Retina (tissue), 1 donor: ENCODE measurements at places on chromosomes 5 and 9.

DNA sequence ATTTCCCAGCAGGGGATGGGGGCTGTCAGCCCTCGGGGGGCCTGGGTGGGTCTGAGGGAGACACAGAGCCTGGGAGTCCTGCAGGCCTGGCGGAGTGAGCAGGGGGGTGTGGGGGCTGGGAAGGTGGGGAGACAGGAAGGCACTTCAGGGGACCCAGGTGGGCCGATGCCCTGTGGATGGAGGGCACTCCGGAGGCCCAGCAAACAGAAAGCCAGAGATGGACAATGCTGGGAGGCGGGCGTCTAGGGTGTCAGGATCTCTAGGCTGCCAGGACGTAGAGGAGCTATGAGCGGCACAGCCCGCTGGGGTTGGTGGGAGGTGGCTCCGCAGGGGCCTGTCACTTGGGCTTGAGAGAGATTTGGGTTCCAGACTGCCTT lies 87.6 kb upstream of the COL5A1 start:
- DNase-seq, result no peak

DNA sequence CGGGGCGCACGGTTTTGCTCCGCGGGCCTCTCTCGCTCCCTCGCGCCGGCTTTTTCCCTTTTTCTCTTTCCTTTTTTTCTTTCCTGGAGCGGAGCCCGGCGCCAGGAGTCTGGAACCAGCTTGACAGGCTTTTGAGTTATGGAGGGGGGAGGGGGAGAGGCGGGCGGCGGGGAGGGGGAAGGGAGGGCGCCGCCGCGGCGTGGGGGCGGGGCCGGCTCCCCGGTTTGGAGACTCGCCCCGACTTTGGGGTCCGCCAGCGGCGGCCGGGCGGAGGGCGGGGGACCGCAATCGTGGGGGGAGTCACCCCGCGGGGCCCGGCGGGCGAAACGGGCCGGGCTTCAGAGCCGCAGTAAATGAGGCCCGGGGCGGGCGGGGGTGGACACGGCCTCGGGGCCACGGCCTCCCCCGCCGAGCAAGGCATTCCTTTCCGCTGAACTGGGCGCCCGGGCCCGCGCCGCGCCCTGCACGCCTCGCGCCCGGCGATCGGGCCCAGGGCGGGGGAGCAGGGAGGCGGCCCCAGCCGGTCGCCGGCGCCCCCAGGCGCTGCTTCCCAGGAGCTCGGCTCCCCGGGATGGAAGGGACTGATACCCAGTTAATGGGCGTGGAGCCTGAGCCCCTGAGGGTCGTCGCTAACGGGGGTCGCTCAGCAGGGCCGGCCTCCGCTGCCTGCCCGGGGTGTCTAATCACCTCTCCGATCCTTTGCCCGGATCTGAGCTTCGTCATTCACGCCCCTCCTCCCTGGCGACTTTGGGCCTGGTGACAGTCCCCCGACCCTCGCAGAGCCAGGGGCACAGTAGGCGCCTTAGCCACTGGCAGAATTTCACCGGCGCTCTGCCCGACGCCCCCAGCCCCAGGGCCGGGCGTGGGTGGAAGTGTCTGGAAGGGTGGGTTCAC lies 138.1 kb downstream of the C9orf50 start:
- DNase-seq, result peak; percentile 89

- DNase-seq, result no peak
These were observed 10.6 kb downstream of the CDKN2A start for GRCh38 chr9:21983561-21983935.

GRCh38 chr9:35563791-35564197 lies 41.3 kb upstream of the TESK1 start:
- peak; percentile 58 for DNase-seq

DNA sequence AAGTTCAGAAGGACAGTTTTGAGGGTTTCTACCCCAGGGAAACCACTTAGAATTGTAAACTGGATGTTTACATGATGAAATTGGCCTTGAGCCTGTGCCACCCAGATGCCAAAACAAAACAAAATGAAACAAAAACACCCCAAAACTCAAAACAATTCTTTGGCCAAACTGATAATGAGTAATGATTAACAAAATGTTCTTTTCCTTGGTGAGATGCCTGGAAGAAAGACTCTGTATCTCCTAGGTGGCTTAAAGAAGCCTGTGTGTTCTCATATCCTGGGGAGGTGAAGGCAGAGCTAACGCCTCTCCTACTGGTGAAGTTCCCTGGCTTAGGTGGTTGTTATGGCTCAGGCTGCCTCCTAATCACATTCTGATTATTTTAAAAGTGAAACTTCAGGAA lies 120.5 kb downstream of the NPR3 start:
- DNase-seq, result no peak

DNA sequence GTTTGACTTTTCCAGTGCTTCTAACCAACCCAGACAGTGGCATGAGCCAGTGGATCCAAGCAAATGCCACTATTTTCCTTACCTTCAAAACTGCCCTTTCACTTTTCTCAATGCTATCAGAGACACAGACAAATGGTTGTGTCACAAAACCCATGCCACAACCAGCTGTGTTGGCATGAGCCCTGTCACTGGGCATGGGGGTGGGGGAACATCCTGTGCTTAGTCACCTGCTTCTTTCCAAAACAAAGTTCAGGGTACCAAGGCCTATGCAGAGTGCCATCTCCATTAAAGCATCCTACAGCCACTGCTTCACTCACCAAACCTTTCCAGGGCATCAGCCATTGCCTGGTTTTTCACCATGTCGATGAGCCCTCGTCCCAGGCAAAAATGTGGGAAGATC lies 30.1 kb downstream of the NIPSNAP3B start:
- no peak for DNase-seq

- peak; percentile 75 for DNase-seq
These were observed 132.5 kb downstream of the CACNA1B start for GRCh38 chr9:138009803-138010690.

DNA sequence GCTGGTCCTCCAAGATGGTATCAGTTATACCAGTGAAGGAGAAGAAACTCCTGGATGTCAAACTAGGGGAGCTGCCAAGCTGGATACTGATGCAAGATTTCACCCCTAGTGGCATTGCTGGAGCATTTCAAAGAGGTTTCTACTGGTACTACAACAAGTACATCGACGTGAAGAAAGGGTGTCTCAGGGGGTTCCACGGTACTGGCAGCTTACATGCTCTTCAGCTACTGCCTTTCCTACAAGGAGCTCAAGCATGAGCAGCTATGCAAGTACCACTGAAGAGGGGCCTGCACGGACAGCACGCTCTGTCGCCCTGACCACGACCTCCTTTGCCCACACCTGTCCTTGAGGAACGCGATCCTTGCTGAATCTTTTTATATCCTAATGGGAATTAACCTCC lies 19.5 kb downstream of the ACTL7B start:
- peak; percentile 11 for DNase-seq

DNA sequence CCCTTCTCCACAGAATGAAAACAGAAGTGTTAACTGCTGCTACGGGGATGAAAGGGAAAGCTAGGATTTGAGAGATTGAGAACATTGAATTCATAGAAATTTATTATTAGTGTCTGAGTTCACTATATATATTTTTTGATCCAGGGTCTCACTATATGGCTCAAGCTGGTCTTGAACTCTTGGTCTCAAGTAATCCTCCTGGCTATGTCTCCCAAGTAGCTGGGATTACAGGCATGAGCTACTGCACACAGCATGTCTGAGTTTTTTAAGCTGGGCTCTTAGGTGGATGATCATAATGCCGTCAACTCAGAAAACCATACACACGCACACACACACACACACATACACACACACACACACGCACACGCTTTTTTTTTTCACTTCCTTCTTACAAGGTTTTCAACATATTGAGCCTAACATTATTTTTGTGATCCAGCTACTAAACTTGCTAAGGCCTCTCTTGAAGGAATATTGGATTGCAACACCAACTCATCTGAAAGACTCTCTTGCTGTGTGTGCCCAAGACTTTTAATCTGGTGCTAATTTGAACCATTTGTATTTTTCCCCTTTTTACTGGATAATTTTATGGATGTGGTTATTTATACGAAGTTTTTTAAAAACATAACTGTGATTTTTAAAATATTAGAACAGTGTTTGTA lies 1045.4 kb downstream of the DTWD2 start:
- no peak for DNase-seq

DNA sequence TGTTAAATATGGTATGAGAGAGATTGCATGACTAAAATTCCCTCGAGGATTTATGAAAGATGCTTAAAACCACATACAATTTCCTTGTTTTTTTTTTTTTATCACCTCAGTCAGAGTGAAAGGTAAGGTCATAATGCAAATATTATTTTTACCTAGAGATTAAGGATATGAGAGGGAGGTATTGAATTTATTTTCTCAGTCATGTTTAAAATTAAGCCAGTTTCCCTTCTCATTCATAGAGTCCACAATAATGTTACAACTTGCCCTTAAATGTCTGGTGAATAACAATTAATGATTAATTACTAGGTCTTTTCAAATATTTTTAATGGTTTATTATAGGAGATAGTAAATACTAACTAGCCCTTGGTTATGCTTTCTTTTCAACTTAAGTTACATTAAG lies 144.9 kb upstream of the HAPLN1 start:
- DNase-seq, result no peak

GRCh38 chr9:5626727-5627634 lies 1.9 kb upstream of the RIC1 start:
- no peak for DNase-seq

- DNase-seq, result peak; percentile 57
These were observed 1.6 kb downstream of the NPR3 start for GRCh38 chr5:32712481-32713360.

- no peak for DNase-seq
These were observed 60.6 kb upstream of the SV2C start for GRCh38 chr5:76022611-76023010.

DNA sequence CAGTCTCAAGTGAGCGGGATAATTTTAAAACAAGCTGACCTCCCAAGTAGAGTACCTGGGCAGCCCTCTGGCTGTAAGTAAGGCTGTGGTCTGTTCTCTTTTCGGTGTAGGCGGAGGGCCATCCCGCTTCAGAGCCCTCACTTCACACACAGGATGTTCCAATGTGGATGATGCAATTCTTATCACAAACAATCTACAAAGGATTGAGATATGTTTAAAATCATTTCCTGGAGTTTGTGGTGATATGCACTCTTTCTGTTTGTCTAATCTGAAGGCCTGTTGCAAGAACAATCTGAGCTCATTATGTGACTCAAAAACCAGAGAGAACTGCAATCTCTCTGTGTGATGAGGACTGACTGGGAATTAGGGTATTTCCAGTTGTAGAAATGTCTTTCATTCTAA lies 42.5 kb downstream of the ITGA2 start:
- DNase-seq, result no peak

DNA sequence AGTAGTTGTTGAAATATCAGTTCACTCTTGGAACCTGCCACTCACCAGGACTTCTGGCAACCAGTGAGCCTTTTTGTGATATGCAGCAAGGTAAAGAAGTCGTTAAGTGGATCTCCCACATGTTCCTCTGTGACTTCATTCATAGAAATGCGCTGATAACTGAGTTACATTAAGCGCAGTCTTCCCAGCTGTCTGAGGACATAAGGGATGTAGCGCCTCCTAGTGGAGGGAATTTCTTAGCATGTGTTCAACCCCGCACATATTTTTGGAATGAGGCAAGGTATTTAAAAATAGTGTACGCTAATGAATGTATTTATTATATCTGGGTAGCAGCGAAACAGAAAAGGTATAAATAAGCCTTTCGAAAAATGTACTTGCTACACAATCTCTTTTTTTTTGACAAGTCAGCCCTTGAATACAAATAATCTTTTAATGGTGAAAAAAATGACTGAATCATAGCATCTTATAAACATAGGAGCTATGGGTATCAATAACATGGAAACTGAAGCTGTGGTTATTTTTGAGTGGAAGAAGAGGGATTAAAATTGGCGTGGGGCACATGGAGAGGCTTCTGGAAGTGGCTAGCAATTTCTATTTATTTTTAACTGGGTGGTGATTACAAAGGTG lies 38.0 kb downstream of the PALM2AKAP2 start:
- peak; percentile 68 for DNase-seq

DNA sequence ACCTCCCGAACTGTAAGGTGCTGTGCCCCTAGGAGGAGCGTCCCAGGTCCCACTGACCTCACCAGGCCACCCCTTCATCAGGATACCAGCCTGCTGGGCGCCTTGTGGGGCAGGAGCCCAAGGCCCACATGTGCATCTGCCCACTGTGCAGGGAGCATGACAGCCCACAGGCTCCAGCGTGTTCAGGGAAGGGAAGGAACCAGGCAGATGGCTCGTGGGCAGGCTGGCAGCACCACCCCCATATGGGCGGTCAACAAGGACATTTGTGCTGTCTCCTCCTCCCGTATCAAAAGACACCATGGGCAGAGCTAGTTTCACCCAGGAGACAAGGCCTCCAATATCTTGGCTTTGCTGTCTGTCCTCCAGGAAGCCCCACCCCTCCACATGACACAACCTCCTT lies 85.5 kb upstream of the PPP1R26 start:
- no peak for DNase-seq

DNA sequence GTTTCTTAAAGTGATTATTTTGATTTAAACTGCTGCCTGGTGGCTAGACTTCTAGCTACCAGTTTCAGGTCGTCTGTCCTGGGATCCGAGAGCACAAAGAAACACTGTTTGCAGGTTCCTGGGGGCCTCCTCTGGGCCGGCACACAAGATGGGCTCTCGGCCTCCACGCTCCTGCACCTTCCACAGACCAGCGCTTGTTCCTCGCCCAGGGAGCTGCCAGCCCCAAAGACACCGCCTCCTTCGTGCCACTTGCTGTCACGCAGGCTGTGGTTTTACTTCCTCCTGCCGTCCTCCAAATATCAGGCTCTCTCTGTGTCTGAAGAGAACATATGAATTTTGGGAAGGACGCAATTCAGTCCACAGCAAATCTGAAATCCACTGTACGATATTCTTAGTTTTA lies 105.8 kb downstream of the ROR2 start:
- DNase-seq, result peak; percentile 73

- no peak for DNase-seq
These were observed 36.1 kb downstream of the CERT1 start for GRCh38 chr5:75475364-75475763.

DNA sequence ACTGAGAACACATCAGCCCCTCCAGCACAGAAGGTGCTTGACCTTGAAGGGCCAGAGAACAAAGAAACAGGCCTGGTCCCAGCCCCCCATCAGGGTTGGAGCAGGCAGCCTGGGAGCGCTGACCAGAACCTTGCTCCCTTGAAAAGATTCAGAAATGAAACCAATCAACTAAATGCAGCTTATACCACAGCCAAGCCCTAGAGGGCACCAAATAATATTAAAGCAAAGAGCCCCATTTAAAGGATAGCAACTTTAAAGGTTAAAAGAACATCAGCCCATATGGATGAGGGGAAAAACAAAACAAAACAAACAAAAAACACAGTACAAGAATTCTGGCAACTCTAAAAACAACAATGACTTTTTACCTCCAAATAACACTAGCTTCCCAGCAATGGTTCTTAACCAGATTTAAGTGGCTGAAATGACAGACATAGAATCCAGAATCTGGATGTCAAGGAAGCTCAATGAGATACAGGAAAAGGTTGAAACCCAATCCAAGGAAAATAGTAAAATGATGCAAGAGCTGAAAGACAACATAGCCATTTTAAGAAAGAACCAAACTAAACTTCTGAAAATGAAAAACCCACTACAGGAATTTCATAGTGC lies 471.9 kb downstream of the MTRR start:
- peak; percentile 17 for DNase-seq

DNA sequence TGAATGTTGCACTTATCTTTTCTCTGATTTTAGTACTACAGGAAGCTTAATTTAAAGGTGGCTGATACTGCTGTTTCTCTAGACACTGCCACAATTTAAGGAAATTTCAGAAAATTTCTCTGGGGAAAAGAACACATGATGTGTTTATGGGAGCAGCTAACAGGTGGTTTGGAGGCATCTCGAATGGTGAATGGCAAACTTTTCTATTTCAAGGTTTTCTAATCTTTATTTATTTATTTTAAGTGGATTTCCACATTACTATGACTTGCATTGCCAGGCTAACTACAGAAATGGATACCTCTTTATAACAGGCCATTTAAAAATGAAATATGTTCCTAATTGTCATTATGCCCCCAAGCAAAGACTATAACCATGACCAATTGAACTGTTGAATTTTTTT lies 50.4 kb downstream of the PDE6A start:
- DNase-seq, result no peak
